ENCODE measurements at places on chromosomes 3 and 15. TPM values are rescaled to one million over a fixed set of nuclear protein-coding genes. Genes with fewer than 3 reads are reported as not detected.

SEMA7A gene
- polyA plus RNA-seq = 5.1 TPM

RSL24D1 gene
- polyA plus RNA-seq = 105 TPM

NLGN1 gene
- 2.3 TPM for polyA plus RNA-seq

- DNase-seq = no peak
Observed at GRCh38 chr15:91611561-91612323, 241.8 kb upstream of the SLCO3A1 start.

GRCh38 chr3:30779686-30780287 lies 114.7 kb downstream of the GADL1 start:
- no peak for DNase-seq

GRCh38 chr3:38308456-38308855 lies 26.4 kb downstream of the SLC22A14 start:
- no peak for DNase-seq

GRCh38 chr3:152650177-152650576 lies 184.8 kb upstream of the P2RY1 start:
- DNase-seq = no peak

DNA sequence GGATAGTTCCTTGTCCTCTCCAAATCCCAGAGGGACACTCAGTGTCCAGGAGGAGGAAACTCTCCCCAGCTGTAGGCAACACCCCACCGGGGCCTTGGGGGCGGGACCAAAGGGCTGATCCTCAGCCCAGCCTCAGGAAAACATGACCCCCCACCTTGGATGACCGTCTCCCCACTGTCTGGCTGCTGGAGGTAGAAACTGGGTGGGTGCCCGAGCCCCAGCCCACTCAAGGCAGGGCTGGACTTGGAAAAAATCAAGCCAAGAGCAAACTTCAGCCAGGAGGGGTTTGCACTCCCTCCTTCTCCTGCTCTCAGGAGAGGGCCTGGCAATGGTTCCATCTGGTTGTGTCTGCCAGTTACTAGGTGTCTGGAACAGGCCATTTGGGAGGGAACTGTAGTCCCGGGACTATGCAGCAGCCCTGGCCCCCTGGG lies 3.6 kb upstream of the RASL12 start:
- no peak for DNase-seq
